ENCODE measurements at places on chromosomes 7 and 10.

GRCh38 chr7:12964836-12965235 is 277.4 kb downstream of the ARL4A start:
- DNase-seq = no peak

GRCh38 chr7:137609500-137609899 is 237.3 kb downstream of the DGKI start:
- DNase-seq = no peak

DNA sequence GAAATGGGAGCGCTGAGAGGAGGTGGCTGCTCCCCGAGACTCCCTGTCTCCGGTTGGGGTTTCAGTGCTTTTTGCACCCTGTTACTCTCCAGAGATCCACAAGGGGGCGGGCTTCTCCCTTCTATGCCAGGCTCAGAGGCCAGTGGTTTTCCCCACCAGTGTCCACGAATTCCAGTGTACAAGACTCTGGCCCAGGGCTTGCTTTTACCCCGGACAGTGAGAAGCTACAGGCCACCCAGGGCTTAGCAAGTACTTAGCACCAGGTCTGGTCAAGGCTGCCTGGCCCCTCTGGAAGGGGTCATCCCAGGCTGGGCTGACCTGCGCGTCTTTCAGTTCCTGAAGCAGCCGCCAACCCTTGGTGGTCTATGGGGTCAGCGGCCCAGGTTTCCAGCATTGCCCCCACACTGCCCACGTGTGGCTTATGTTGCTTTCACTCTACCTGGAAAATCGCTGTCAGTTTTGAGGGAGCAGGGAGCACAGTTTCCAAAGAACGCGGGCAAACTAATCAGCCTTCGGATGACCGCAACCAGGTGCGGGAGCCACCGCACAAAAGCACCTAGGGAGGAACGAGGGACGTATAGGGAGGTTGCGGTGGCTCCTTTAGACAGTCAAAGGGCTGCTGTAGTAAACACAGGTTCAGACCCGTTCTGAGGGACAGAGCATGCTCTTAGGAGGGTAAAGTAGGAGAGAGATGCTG is 6.8 kb downstream of the CYP26A1 start:
- DNase-seq = no peak

DNA sequence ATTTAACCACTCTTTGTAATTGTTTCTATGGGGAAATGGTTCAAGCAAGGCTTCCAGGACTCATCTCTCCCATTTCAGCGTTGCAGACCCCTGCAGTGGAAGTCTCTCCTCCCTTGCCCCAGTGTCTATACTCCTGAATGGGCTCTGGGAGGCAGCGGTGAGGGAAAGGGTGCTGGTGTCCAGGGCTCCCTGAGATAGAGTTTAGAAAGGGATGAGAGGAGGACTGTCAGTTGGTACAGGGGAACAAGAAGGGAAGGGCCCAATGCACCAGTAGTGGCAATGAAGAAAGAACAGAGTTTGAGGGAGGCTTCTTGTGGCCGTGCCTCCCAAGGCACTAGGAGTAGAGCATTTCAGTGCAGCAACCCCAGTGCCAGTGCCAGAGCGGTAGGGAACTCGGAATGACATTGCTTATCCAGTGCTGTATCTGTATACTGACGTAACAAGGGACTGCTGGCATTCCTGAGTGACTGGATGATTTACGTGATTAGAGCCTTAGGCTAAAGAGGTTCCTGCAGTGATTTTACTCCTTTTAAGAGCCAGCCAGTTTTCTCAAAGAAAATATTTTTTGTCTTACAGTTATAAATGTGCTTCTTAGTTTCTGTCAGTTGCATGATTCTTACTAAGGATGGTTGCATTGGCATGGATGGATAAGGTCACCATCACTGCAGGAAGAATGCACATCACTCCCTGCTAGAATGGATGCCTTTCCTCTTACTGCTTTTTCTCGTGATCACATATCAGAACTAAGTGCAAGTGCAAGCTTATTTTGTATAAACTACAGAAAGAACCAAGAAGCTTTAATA is 28.0 kb downstream of the PRPF18 start:
- DNase-seq = no peak

- no peak for DNase-seq
Observed at GRCh38 chr7:121164247-121164646, 164.6 kb upstream of the WNT16 start.

DNA sequence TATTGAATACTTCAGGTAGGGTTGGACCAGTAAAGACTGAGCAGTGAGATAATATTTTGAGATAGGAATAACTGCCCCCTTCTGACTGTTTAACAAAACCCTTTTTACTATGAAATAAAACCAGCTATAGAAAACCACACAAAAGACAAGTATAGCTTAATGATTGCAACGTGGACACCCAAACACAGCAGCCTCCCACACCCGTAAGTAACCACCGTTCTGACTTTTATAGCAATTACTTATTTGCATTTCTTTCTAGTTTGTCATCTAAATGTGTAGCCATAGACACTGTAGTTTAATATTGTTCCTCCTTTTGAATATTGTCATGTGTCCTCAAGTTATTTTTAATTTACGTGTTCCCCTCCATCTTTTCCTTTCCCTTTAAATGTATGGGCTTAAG is 42.9 kb upstream of the SYPL1 start:
- no peak for DNase-seq

Data from GM06990 (cell line).